ENCODE measurements at places on chromosomes 4 and X.

- DNase-seq: no peak
Measured at GRCh38 chr4:48329976-48330375, 11.4 kb upstream of the SLAIN2 start.

DNA sequence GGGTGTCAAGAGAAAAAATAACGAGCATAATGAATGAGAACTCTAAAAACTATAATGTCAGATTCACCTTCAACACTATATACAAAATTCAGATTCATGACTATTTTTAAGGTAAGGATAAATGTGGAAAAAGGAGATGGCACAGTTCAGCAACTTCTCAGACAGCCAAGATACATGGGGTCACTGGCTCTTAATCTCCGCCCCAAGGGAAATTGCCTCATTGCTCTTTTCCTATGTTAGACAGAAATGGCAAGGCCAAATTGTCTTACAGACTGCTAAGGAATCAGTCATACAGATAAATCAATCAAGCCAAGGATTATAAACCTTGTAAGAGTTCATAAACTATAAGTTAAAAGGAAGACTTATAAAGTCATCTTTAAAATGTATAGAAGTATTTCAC, 183.4 kb downstream of the OPHN1 start:
- DNase-seq: no peak

GRCh38 chr4:131566026-131566425, 1583.1 kb upstream of the PCDH10 start:
- DNase-seq: no peak

DNA sequence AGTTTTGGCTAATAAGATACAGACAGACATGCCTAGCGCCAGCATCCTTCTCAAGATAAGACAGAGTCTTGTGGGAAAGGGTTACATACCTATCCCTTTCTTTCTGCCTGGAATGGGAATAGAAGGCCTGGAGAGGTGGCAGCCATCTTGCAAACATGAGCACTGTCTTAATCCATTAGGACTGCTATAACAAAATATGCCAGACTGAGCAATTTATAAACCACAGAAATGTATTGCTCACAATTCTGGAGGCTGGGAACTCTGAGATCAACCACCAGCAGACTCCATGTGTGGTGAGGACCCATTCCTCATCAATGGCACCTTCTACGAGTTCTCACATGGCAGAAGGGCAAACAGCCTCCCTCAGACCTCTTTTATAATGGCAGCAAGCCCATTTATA, 26.5 kb upstream of the NEIL3 start:
- DNase-seq: no peak

- peak; percentile 36 for DNase-seq
Measured at GRCh38 chrX:133985164-133985966, at the start of gene GPC3. Gene GPC3, minus strand, starts transcription at chrX:133985594.

DNA sequence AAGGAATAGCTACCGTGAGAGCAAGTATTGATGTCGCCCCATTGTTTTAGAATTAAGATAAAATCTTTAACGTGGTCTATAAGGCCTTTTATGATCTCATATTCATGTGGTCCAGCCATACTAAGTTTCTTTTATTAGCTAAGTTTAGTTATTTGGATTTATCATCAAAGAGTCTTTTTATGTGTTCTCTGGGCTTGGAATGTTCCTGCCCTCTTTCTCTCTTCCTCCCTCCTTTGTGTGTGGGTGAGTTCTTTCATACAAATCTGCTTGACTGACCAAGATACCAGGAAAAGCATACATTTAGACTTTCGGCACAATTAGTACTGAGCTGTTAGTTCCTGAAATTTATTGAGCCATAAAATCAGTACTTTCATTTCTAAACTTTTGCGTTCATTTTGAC, 11.3 kb downstream of the TDO2 start:
- DNase-seq: no peak

DNA sequence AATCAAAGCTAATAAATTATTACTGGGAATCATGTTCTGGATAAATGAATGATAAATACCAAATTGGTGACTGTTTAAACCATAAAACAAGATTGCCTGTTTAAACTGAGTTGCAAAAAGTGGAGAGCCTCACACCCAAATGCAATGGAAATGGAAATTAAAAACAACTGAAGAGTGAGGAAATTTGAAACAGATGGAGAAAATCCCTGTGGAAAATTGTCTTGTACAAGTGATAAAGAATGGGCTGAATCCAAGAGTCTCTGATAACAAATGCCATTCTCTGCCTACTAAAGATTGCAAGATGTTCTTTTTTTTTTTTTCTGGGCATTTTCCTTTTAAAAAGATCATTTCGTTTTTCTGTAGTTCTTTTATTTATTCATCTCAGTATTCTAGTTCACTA, 426.3 kb downstream of the NLGN4X start:
- peak; percentile 1 for DNase-seq

GRCh38 chr4:110787707-110788106, 164.8 kb upstream of the PITX2 start:
- no peak for DNase-seq

DNA sequence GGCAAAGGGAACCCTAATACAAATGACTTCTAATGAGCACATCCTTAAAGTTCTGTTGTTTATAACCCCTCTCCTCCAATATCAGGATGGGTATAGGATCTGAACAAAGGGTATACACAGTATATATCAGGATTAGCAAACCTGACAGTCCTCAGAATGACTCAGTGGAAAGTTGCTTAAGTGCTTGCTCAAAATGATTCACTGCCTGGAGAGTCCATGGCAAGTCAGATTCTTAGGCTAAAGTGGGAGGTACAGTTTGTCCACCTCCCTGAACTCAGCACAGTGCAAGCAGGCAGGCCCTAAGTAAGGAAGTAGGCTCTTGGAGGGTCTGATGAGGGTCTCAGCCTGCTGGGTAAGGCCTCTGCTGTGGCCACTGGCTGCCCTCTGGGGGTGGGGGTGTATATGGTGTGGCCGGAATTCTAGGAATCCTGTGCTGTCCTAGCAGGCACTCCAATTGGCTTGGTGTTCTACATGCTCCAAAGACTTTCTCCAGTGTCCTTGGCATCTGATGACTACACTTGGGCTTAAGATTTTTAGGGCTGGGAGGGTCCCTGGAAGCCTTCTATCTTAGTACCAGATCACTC, 54.3 kb downstream of the CHRDL1 start:
- DNase-seq: no peak

DNA sequence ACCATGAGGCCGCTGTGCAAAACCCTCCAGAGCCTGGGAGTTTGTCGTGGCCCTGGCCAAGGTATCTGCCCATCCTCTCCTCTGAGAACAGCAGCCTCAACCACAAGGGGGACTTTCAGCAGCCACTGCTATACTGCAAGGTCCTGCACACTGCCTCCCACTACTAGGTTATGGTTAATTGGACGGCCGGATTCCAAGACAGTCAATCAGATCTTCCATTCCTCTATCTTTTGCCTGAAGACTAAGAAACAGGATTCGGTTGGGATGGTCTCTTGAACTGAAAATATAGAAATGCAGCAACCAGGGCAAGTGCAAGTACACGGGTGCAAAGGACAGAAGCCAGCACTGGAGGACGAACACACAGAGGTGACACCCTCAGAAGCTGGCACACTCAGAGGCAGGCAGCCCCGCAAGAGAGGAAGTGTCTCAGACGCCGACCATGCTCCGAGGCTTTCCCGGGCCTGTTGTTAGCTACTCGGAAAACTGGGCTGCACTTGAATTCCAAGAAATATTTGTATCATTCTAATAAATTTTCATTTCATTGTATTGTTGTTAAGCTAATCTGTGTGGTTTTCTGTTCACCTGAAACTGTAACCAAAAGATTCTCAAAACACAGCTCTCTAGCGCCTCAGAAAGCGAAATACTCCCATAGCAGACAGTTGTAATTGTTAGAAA, 63.3 kb downstream of the AFAP1 start:
- DNase-seq: peak; percentile 39

- no peak for DNase-seq
Measured at GRCh38 chr4:48112017-48112667, 21.9 kb downstream of the TXK start.

GRCh38 chr4:25862411-25863346, at the start of gene SEL1L3:
Gene SEL1L3, minus strand, starts transcription at chr4:25862988. Its CDS starts 152 bp downstream, at chr4:25862836.
- peak; percentile 40 for DNase-seq

GRCh38 chr4:155445306-155445705, 68.5 kb upstream of the MAP9 start:
- no peak for DNase-seq

- no peak for DNase-seq
Measured at GRCh38 chrX:45445745-45446412, 245.2 kb upstream of the DIPK2B start.

DNA sequence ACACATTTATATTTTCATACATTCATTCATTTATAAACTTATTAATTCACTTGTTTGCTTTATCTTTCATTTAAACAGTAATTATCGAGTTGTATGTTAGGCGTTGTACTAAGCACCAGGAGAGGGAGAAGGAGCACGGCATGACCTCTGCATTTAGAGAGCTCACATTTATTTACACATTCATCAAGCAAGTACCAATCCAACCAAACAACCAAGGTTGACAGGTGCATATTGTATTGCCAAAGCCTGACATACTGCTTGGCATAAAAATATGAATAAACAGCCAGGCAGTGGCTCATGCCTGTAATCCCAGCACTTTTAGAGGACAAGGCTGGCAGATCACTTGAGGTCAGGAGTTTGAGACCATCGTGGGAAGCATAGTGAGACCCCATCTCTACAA, 37.0 kb upstream of the CLNK start:
- DNase-seq: peak; percentile 96

GRCh38 chr4:37241647-37242046, 2.9 kb upstream of the NWD2 start:
- no peak for DNase-seq

DNA sequence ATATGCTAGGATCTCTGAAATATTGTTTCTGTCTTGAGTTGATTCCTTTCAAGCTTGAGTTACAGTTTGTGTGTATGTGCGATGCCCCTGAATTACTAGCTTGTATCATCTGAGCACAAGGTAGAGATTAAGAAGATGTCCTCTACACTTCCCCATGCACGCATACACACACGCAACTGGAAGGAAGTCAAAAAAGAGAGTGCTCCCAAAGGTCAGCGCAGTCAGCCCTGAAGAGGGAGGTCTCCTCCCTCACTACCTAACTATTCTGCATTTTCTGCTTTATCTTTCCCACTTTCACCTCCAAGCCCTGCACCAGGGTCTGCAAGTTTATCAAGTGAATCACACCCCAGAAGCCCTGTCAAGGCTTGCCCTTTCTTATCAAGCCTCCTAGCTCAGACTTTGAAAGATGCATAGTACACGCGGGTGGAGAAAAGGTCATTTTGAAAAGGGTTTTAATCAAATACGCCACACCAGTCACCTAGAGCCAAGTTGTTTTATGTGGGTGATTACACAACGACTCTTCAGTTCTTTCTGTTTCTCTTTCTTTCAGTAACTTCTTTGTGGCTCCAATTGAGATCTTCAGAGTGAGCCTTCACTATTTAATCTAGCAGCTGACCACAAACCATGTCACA, 127.7 kb downstream of the ASB9 start:
- no peak for DNase-seq

DNA sequence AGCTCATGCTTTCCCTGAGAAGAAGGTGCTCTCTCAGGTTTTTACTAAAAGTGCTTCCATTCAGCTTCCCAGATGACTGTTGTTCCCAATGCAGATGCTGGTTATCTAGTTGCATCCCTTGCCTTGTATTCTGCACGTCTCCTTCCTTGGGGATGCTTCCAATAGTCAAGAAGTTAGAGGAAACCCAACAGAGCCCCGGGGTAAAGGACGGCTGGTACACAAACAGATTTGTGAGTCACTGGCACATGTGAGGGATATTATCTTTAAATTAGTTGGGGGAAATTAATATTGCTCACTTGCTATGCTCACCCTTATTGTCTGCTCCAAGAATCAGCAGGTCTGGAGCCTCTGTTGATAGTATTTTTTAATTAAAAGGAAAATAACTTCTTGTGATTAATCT, 465.2 kb upstream of the BOD1L1 start:
- DNase-seq: no peak

DNA sequence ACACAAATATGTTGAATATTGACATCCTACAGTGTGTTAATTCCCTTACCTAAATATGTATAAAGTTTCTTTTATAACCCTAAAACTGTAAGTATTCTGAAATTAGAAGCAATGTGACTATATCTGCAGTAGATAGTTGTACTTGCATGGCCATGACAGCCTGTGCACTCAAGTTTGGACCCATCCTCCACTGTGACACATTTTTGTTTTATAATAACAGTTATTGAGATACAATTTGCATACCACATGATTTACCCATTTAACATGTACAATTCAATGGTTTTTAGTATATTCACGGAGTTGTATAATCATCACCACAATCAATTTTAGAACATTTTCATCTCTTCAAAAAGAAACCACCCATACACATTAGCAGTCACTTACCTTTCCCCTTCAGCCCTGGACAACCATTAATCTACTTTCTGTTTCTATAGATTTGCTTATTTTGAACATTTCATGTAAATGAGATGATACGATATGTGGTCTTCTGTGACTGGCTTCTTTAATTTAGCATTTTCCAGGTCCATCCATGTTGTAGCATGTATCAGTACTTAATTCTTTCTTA, 29.6 kb downstream of the HERC3 start:
- DNase-seq: no peak

DNA sequence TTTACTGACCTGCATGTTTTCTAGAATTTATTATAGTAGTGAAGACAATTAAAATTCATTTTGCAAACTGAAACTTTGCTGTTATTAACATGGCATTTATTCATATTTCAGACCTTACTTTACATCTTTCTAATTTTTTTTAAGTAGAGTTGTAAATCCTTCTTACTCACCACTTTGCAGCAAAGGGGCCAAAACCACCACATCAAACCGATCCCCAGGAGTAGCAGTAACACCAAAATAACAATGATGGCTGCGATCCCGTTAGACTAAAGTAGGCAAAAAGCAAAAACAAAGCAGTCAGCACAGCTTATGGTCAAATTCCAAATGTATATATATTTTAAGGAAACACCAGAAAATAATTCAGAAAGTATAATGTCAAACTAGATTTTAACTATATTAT, 64.7 kb downstream of the ANTXR2 start:
- no peak for DNase-seq

DNA sequence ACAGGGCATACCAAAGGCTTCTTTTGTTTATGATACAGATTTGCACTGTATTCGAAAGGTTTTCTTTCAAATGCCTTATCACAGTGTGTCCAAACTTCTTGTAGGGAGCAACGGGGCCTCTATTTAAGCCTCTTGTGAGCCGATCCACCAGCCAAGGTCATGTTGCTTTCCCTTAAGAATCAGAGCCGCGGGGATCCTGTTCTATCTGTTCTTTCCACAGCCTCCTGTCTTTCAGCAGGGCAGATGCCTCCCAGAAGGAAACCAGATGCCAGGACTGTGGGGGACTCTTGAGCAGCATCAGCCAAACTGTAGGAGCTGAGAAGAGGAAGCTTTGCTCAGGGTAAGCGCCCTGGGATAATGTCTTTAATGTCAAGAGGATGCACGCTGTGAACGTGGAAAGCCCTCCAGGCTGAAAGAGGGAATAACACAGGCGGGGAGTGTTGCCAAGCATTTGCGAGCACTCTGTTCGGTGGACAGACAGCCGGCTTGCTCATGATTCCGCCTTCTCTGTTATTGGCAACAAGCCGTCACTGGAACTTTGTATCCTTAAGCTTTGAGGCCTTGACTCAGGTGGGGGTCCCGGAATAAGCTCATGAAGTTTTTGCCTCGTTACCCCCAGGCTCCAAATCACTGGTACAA, 279.8 kb upstream of the FRG1 start:
- DNase-seq: no peak
